Activated CD4-positive, CD25-positive, alpha-beta regulatory T cell treated with anti-CD3 and anti-CD28 coated beads, Interleukin-2, amount 50 U/mL, for 16 hours (primary cell): ENCODE measurements at places on chromosomes 6 and 20.

- no peak for DNase-seq
These were observed 79.1 kb downstream of the RIMS1 start for GRCh38 chr6:71965404-71965803.

- no peak for DNase-seq
These were observed 143.5 kb downstream of the FLRT3 start for GRCh38 chr20:14193885-14194284.

DNA sequence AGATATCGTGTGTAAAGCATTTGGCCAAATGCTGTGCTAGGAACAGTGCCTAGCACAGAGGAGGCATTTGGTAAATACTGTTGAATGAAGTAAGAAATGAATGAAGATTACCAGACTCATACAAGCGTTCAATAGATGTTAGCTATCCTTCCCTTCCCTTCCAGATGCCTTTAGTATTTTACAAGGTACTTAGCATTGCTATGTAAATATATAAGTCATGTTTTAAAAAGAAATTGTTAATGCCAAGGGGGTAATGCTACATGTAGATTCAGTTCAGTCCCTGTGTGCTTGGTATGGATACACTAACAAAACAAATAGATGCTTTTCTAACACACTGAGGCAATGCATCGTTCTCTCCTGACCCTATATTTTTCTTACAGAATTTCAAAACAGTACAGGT is 407.2 kb downstream of the ADGRB3 start:
- DNase-seq, result no peak

DNA sequence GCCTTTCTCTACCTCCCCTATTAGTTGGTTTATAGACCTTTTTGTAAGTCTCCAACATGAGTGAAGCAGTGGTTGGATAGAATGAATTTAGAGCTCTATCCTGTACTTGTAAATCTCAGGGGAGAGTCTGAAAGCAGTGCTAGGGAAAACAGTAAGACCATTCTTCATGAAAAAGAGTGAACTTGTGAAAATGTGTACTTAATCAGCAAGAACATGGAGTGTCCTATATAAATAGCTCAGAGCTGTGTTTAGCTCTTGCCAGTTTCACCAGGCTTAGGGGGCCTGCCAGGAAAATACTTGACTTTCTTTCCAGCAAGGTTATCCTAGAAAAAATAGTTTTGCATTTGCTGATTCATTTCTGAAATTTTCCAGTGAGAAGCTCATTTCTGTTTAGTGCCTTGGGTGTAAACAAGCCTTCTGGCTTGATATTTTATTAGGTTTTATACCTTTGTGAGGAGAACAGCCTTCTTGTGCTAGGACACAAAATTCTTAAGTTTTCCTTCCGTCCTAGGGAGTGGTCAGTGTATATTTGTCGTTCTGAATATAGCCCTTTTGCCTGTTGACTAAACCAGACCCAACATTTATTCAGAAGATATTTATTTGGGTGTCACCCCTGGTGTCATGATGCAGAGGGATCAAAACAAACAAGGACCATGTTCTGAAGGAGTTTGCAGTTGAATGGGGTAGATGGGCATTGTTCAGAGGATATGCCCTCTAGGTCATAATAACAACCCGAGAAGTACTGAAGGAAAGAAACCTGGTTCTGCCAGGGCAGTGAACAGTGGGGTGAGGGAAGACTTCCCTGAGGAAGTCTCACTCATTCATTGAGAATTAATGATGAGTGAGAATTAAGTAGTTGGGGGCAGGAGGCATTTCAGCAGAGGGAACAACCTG is 7.6 kb downstream of the ARFGEF2 start:
- no peak for DNase-seq

DNA sequence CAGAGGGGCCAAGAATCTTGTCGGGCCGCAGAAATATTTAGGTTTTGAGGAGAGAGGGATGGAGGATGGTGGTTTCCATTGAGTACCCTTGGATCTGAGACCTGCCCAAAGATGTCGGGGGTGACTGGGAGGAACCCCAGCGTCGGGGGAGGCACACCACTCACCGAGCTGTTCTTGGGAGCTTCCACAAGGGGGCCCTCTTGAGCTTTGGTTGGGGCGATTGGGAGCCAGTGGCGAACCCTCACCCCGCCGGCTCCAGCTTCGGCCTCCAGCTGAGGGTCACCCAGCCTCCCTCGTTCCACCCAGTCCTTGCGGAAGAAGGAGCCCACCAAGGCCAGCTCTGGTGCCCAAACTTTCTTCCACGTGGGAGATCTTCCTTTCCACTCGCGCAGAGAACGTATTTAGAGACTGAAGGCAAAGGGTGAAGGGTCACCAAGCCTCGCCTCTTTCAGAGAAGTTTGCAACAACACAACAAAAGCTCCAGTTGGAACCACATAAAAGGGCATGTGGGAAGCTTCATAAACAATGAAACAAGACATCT is 33.6 kb downstream of the APCDD1L start:
- DNase-seq, result no peak

- DNase-seq, result no peak
These were observed 74.0 kb downstream of the PPP1R3G start for GRCh38 chr6:5159162-5159561.

DNA sequence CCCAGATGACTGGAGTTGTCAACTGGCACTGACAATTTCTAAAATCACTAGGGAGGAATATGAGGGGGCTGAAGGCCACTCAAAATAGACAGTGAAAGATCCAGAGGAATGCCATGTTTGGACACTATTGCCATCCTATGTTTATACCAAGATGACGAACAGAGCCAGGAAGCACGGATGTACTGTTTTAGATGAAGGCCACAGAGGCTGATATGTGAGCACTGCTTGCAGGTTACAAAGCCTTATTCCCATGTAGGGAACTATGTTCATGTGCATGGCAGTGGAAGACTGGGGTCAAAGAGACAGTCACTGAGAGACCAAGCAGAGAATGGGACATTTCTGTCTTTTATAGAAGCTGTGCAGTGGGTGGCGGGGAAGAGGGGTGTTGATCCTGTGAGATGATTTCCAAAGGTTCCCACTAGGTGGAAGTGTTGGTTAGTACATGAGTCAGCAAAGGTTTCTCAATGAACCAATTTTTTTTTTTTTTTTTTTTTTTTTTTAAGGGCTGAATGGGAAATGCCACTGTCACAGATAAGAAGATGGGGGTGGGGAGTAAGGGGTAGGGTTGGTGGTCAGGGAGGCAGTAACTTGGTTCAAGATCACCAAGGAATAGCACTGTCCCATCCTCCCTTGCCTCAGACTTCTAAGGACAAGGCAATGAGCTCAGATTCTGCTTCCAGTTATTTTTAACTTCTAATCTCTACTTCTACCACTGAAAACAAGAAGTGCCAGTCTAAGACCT is 46.7 kb upstream of the MOCS1 start:
- DNase-seq, result no peak

DNA sequence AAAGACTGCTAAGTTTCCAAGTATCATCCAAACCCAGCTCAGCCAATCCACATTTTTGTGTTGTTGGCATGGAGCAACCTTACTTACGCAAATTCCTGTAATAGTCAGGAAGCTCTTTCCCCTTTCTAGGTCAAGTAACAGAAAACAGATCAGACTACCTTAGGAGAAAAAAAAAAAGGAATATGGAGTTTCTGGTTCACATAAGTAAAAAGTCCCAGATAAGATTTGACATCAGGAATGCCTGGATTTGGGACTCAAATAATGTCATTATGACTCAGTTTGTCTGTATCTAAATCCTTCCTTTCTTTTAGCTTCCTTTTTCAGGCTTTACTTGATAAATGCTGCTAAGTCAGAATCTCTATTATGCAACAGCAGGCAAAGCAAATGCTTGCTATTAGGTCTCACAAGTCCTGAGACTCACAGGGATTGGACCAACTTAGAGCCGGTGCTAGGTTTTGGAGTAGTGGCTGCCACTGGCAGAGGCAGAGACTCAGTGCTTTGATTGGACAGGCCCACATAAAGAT is 44.5 kb downstream of the NCOA7 start:
- DNase-seq, result no peak

DNA sequence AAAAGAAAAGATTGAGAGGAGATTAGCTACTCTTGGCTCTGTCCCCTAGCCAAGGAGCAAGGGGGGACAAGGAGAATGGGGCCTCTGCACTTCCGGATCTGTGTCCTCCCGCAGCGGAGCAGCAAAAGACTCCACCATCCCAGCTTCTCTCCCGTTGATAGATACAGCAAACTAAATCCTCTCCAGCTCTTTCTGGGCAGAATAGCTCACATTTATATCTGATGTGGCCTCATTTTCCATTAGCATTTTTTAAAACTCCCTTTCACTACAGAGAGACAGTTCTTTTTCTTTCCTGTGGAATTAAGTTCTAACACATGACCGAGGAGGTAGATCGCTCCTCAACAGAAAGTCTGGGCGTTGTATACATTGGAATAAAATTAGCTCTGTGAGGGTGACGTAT is 260.9 kb upstream of the SOX4 start:
- DNase-seq, result no peak

GRCh38 chr6:105320765-105321164 is 82.1 kb downstream of the PREP start:
- DNase-seq, result no peak

DNA sequence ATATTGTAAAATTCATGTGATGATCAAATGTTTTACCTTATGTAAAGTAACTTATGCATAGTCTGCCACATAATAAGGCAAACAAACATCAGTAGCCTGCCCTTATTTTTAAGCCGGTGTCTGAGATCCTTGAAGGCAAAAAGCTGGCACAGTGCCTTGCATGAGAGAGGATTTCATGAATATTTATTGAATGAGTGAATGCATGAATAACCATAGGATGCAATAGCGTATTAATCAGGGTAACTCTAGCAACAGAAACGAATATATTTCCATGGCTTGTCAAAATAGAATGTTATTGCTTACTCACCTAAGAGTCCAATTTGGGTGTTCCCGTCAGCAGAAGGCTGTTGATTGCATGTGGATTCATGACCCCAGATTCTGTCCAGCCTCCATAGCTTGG is 34.9 kb downstream of the BTBD3 start:
- no peak for DNase-seq

DNA sequence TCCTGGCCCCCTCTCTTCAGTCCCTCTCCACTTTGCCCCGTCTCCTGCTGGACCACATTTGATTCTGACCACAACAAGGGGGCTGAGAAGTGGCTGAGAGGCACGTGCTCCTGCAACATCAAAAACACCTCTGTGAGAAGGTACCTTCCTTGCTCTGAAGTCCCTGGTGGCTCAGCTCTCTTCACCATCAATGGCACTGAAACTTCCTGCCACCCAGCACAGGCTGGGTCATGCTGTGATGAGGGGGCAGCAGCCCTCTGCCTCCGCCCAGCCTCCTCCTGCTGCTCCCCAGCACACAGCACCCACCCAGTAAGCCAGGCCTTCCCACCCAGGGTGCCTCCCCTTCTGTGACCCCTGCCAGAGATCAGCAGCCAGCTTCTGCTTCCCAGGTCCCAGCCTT is 10.3 kb downstream of the ZMYND8 start:
- DNase-seq, result no peak
